ENCODE measurements at places on chromosomes 4 and X.

DNA sequence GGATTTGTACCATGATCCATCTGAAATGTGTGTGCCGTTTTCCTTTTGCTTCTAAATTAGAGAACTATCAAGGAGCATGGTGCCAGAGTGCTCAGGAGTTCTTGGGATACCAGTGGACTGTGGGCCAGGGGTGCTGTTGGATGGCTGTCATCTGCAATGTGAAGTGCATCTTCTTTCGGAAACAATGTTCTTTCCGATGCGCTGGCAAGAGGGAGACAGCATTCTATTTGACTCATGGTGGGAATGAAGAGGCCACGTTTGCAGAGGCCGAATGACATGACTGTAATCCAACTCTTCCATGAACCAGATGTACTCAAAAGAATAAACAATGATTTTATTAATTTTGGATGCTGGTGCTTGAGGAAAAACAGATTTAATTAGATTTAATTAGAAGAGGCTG lies 45.5 kb downstream of the SORCS2 start:
- no peak for DNase-seq

- DNase-seq = no peak
These were observed 442.0 kb upstream of the ADGRL3 start for GRCh38 chr4:60757986-60758680.

GRCh38 chrX:29071525-29072320 lies 484.5 kb downstream of the IL1RAPL1 start:
- no peak for DNase-seq

DNA sequence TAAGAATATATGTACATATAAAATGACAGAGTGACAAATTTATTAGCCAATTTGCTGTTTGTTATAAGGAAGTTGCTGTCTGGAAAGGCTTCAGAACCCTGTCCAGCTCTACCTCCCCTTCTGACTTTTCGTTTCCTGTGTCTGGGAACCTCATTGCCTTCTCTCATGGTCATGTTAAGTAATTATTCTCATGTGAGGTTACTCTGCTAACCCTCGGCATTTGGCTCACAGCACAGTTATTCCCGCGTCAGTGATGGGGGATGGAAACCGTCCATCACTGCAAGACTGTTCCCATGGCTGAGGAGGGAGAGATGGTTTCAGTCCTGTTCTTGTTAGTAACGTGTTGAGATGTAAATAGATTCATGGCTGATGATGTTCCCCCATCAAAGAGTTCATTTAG lies 11.9 kb downstream of the EDNRA start:
- DNase-seq = no peak

DNA sequence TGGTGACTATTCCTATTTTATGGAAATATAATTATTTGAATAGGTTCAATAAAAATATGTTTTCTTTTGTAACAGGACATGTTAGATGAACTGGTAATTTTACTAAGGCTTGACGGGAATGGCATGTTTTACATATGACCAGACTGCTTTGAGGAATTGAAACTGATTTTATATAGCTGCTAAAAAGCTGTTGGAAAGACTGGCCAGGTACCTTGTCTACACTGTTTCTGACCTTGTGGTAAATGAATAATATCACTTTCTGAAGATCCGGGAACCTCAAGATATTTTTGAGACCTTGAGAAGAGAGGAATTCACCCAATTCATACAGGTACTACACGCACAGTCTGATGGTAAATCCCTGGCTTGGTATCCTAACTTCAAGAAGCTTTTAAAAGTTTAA lies 42.1 kb upstream of the USP46 start:
- DNase-seq = no peak

DNA sequence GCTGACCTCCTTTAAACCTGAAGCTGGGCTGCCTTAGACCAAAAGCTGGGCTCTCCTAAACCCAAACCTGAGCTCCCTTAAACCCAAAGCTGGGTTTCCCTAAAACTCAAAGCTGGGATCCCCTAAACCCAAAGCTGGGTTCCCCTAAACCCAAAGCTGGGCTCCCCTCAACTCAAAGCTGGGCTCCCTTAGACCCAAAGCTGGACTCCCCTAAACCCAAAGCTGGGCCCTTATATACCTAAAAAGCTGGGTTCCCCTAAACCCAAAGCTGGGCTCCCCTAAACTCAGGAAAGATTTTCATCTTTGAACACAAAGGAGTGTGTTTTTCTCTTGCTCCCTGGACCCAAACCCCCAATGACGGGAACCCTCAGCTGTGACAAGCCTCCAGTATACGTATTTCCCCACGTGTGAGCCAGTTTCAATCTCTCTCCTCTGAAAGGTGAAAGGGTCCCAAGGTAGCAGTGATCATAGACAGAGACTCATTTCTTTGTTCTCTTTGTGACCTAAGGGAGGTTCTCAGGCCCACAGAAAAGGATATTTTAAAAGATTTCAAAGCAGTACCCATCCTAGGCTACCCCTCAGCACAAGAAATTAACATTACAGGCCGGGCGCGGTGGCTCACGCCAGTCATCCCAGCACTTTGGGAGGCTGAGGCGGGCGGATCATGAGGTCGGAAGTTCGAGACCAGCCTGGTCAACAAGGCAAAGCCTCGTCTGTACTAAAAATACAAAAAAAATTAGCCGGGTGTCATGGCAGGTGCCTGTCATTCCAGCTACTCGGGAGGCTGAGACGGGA lies 31.3 kb upstream of the ASMTL start:
- no peak for DNase-seq

- DNase-seq = no peak
These were observed 12.4 kb upstream of the PJA1 start for GRCh38 chrX:69177511-69178162.

DNA sequence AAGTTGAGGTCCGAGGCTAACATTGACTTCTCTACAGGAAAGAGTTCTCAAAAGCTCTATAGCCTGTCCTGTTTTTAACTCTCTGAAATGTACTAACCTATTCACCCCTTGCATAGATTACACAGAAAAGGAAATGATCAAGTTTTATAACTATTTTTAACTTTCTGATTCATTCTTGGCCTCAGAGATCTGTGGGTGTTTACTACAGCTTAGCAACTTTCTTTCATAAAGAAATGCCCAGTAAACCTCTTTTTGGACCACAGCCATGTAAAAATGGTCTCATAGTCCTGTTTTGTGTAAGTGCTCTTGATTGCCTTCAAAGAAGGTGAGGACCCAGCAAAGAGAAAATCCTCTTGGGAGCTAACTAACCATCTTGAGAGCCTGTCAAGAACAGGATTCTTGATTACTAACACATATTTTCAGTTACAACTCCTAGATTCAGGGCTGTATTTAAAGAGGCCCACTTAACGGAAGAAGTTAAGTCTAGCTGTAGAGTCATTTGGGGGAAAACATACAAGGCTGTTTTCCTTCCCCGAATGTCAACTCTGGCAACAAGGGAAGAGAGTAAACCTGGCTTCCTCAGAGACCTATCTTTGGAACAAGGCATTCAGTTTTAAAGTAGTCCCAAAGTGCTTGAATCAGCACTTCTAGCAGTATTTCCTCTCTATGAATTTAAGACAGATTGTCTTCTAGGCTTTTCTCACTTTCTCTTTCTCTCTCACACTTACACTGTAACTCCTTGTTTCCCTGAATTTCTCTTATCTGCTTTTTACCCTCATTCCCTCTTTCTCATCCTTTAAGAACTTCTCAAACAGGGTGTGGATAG lies 78.2 kb downstream of the IL21 start:
- DNase-seq = no peak

- DNase-seq = no peak
These were observed 64.6 kb downstream of the COX7B2 start for GRCh38 chr4:46844325-46844917.

Data from CD4-positive, alpha-beta T cell (primary cell).